ENCODE measurements at places on chromosomes 7 and 10.

- DNase-seq = no peak
Measured at GRCh38 chr7:157577061-157577460, 240.3 kb downstream of the DNAJB6 start.

GRCh38 chr10:121658611-121659010 is 60.4 kb upstream of the FGFR2 start:
- no peak for DNase-seq

GRCh38 chr10:64798297-64798696 is 1277.1 kb downstream of the REEP3 start:
- DNase-seq = no peak

DNA sequence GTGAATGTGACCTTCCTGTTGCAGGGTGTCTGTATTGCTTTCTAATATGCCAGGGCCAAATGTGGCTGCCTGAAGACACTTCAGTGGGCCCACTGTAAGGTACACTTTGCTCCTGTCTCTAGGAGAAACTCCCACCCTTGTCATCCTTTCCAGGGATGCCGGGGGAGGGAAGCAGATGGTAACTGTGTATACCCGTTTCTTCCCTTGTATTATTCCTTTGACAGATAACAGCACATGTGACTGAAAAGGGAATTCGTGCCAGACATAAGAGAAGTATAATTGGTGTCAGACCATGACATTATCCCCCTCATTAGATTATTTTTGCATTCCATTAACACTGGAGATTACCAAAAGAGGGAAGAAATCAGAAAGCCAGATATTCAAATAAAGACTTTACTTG is 317.7 kb downstream of the CAMK1D start:
- no peak for DNase-seq

GRCh38 chr7:70738151-70738885 is 393.6 kb upstream of the GALNT17 start:
- DNase-seq = peak; percentile 51

GRCh38 chr10:13703101-13703818 is 116.5 kb downstream of the PRPF18 start:
- DNase-seq = no peak

- DNase-seq = no peak
Measured at GRCh38 chr7:150396851-150397260, 17.7 kb downstream of the ZNF775 start.

DNA sequence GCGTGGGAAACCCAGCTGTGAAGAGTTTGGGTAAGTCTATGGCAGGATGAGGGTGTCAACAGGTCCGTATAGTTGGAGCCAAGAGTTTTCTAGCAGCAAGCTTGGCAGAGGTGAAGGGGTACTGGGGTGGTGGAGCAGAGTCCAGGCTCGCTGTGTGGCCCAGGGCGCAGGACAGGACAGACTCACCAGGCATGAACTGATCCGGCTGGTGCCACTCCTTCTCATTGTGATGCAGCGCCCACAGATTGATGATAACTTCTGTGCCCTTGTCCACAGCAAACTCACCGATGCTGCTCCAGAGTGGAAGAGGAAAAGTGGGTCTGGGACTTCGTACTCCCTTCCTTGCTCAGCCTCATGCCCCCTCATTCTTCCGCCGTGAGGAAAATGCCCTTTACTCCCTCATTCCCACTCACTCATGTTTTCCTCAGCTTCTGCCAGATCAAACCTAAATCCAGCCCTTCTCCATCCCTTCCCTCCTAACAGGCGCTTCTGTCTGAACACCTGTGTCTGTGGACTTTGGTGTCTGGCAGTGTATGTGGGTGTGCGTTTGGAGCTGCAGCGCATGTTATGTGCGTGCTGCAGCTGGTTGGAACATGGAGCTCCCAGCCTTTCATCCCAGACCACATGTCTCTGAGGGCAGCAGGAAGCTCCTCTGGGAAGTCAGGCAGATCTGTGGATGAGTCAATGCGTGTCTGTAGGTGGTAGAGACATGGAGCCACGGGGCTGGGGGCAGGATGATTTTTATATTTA is 5.7 kb downstream of the CYP17A1 start:
- DNase-seq = no peak
